ENCODE measurements at places on chromosomes 12 and 14.

GRCh38 chr14:50247245-50247644 is 15.9 kb upstream of the SOS2 start:
- no peak for DNase-seq

- no peak for DNase-seq
These were observed 64.5 kb upstream of the GTF2A1 start for GRCh38 chr14:81285245-81285644.

DNA sequence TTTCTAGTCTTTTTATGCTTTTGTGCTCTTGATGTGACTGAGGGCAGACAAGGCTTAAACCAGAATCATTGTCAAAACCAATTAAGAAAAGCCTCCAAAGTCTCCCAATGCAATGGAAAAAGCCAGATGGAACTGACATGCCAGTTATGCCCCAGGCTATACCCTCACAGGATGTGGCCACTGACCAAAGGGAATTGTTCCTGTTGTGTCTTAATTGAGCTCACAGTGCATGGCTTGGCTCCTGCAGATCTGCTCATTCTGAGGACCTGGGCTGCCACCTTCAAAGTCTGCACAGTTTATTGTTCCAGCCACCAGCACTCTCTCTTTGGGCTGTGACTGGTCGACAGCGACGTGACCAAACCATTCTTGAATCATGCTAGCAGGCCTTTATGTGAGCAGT is 17.1 kb upstream of the BICD1 start:
- DNase-seq = no peak

DNA sequence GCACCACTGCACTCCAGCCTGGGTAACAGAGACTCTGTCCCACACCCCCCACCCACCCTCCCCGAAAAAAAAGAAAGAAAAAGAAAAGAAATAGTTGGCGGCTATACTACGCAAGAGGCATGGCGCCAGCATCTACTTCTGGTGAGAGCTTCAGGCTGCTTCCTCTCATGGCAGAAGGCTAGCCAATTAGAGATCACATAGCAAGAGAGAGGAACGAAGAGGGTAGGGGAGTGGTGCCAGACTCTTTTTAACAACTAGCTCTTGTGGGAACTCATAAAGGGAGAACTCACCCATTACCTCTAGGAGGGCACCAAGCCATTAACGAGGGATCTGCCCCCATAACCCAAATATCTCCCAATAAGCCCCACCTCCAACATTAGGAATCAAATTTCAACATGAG is 6.2 kb downstream of the DENND5B start:
- no peak for DNase-seq

- DNase-seq = no peak
These were observed 79.8 kb upstream of the DIO2 start for GRCh38 chr14:80291101-80291500.

DNA sequence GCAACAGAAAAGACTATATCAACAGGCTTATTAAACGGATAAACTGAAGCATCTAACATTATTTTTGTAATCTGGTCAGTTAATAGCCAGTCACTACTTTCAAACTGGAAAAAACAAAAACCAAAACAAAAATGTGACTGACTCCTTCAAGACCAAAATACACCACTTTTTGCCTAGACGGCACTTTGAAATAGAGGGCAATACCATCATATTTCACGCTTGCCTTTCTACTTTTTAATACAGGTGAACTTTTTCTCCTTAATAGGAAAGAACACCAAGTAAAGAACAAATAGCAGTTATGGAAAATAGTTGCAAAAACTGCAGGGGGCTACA is 550 bp upstream of the NUP107 start:
- no peak for DNase-seq

DNA sequence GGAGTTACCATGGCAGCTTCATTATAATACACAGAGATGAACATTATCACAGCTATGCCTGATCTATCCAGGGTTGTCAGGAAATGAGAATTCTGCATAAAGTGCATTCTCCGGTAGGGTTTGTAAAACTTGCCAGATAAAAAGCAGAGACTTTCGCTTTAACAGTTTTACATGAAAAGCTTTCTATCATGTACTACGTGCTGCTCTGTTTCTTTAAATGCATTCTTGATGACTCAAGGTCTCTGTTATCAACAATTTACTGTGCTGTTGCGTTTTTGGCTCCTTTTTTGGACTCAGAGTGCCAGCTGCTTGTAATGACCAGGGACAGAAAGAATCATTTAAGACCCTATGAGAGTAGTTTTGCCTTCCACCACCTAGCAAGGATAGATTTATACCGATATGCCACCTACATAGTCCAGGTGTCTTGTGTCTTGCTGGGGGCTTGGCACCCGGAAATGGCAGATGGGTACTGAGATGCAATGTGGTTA is 371.2 kb downstream of the BTG1 start:
- no peak for DNase-seq

- DNase-seq = no peak
These were observed 92.4 kb downstream of the PHLDA1 start for GRCh38 chr12:75939016-75939642.

DNA sequence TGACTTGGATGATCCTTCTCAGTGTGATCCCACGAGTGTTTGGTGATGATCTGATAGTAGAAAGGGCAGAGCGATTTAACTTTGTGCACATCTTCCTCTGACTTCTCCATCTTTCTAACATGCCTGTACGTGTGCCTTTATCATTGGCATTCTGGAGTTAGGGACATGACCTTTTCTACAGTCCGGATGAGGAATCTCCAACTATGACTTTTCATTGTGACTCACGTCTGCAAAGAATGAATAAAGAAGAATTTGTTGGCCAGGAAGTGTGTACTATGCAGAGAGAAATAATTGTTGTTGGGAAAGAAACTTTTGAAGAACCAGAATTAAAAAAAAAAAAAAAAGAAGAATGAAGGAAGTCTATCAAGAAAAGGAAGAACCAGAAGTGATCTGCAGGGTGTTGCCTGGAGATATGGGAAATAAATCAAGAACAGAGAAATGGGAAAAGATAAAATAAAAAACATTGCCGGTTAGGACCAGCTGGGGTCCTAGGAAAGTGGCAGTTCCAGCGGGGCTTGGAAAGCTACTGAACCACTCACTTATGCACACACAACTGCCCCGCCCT is 25.3 kb downstream of the PPFIBP1 start:
- no peak for DNase-seq

GRCh38 chr12:4289231-4289878 is 15.8 kb downstream of the CCND2 start:
- DNase-seq = no peak

DNA sequence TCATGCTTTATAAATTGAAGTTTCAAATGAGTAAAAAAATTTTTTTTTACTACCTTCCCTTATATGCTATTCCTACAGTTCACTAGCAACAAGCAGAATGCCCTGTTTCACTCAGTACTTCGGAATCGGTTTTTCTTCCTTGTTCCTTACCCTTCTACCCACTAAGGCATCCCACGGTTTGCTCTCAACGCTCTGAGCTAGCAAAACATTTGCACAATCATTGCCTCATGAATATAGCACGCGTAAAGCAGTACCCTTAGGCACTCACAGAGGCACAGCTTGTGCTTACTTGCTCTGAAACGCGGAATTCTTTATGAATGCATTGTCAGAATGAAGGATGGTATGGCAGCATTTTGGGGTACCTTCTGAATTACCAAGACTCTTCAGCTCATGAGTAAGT is 45.0 kb downstream of the PPP1R13B start:
- DNase-seq = no peak

DNA sequence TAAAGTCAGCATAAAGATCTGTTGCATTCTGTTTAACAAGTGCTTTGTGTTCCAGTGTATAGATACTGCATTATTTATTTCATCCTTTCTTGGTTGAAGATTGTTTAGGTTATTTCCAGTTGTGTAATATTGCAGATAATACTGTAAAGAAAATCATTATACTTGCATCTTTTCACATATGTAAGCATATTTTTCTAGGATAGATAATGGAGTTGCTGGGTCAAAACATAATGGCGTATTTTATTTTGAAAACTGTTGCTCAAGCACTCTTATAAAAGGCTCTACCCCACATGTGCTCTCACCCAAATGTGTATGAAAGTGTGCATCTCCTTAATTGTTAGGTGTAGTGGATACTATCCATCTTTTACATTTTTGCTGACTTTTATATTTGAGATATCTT is 274.4 kb downstream of the FBXL14 start:
- no peak for DNase-seq

GRCh38 chr12:88951177-88951576 is 370.9 kb upstream of the KITLG start:
- DNase-seq = no peak

- no peak for DNase-seq
These were observed 27.0 kb upstream of the AKAP5 start for GRCh38 chr14:64438181-64438841.

- no peak for DNase-seq
These were observed 253.4 kb downstream of the PAX9 start for GRCh38 chr14:36915081-36915480.

DNA sequence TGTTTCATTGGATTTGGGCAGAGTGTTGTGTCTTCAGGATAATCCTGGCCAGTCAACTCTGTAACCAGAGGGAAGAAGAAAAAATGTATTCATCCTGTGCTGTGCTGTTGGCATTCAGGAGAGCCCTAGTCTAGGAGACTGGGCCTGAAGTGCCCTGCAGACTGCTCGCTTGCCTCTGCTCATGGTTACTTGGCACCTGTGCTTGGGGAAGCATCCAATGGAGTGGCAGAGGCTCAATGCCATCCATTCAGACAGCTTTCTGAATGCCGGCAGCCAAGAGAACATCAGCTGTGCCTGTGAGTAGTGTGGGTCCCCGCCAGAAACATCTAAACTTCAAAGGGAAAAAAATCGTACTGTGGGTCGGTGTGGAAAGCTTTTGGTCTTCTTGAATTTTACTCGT is 124.2 kb downstream of the SRGAP1 start:
- no peak for DNase-seq

DNA sequence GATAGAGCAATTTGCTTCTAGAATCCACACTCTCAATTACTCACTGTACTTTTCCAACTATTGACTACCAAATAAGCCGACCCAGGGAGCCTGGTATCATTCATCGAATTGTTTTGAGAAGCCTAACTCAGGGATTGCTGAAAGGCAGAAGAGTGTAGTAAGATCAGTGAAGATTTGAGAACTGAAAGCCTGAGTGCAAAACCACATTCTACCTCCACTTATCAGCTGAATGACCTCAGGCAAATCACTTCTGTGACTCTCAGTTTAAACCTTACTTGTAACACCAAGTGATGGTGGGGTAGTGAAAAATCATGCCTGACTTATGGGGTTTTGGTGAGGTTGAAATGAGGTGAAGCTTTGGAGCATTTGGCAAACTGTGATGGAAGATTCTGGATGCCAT is 126.1 kb upstream of the MAX start:
- no peak for DNase-seq

DNA sequence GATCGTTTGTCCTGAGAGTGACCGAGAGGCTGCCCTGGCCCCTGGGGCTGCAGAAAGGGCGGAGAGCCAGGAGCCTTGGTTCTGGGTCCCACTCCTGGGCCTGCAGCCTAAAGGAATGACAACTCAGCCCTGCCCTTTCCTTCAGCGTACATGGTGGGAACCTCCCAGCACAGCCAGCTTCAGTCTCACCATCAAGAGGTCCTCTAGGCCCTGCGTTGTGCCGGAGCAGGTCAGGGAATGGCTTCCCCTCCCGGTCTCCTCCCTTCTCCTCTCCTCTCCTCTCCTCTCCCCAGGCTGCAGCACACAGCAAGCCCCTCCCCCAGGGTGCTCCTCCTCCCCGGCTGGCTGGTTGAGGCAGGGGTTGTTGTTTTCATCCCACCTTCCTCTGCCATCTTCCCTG is 44.6 kb upstream of the TUNAR start:
- DNase-seq = no peak

- DNase-seq = no peak
These were observed 1.6 kb downstream of the SETD1B start for GRCh38 chr12:121805171-121806008.

- no peak for DNase-seq
These were observed 58.9 kb upstream of the KITLG start for GRCh38 chr12:88638966-88639760.

GRCh38 chr14:38213001-38213400 is 5.3 kb downstream of the SSTR1 start:
- DNase-seq = no peak

- no peak for DNase-seq
These were observed 739 bp upstream of the SPATA7 start for GRCh38 chr14:88384718-88385117.

DNA sequence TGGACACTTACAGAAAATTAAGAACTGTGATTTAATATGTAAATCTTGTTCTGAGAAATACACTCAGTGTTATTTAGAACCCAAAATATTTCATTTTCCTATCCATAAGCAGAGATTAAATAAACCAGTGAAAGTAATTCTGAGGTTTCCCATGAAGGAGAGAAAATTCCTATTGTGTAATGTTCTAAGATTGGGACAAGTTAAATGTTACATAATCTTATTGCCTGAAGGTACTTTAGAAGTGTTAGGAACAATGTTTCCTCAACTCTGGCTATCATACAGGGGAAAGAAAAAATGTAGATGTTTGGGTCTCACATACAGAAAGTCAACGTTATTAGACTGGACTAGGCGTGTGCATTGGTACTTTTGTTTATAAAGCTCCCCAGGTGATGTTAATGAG is 281.9 kb upstream of the SYT10 start:
- no peak for DNase-seq

DNA sequence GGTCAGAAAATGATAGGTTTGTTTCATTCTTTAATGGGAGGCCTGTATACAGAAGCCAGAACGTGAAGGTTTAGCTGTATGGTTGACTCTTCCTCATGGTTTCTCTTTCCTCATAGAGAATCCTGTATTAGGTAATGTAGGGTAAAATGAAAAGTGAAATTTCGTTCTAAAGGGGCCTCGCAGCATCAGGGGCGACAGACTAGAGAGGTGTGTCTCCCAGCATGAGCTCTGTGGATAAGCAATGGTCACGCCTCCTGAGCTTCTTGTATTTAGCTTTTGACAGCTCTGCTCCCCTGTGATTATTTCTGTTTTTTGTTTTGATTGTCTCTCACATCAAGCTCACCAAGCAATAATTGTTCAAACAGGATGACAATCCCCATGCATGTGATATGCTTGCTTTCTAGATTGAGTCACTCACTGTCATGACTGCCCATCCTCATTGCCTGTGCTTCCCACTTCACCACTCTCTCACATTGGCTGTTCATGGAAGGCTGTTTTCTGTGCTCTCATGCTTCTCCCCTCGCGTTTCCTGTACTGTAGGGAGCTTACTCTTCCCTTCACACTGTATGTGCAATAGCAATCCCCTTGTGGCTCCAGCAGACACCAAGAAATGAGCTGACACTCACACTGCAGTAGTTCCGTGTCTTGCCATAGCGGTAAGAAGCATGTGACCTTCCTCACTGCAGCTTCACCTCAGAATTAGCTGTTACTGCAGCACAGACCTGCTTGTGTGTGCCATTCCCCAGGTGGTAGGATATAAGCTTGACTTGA is 44.0 kb downstream of the RAD52 start:
- no peak for DNase-seq

GRCh38 chr12:111169456-111169855 is 199.4 kb downstream of the PHETA1 start:
- DNase-seq = no peak

- DNase-seq = no peak
These were observed 25.7 kb upstream of the LRP1-AS start for GRCh38 chr12:57173089-57173488.

DNA sequence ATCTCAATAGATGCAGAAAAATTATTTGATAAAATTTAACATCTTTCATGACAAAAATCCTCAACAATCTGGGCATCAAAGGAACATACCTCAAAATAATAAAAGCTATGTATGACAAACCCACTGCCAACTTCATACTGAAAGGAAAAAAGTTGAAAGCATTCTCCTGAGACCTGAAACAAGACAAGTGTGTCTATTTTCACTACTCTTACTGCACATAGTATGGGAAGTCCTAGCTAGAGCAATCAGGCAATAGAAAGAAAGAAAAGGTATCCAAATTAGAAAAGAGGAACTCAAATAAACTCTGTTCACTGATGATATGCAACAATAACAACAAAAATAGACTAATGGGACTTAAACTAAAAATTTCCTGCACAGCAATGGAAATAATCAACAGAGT is 90.1 kb downstream of the SLCO1B1 start:
- DNase-seq = no peak
